ENCODE measurements at places on chromosomes 2 and 18. TPM values are rescaled to one million over a fixed set of nuclear protein-coding genes. Genes with fewer than 3 reads are reported as not detected.
A peak's percentile ranks its signal among the peaks of the same experiment; 100 is the strongest.

EHD3 gene
- total RNA-seq: 2.3 TPM

CFC1 gene
- 16.1 TPM for total RNA-seq

KLHL41 gene
- total RNA-seq: 1.3 TPM

PLEKHH2 gene
- 10.4 TPM for total RNA-seq

AKAIN1 gene
- not detected for total RNA-seq

CRYGD gene
- not detected for total RNA-seq

CRYGC gene
- not detected for total RNA-seq

DNA sequence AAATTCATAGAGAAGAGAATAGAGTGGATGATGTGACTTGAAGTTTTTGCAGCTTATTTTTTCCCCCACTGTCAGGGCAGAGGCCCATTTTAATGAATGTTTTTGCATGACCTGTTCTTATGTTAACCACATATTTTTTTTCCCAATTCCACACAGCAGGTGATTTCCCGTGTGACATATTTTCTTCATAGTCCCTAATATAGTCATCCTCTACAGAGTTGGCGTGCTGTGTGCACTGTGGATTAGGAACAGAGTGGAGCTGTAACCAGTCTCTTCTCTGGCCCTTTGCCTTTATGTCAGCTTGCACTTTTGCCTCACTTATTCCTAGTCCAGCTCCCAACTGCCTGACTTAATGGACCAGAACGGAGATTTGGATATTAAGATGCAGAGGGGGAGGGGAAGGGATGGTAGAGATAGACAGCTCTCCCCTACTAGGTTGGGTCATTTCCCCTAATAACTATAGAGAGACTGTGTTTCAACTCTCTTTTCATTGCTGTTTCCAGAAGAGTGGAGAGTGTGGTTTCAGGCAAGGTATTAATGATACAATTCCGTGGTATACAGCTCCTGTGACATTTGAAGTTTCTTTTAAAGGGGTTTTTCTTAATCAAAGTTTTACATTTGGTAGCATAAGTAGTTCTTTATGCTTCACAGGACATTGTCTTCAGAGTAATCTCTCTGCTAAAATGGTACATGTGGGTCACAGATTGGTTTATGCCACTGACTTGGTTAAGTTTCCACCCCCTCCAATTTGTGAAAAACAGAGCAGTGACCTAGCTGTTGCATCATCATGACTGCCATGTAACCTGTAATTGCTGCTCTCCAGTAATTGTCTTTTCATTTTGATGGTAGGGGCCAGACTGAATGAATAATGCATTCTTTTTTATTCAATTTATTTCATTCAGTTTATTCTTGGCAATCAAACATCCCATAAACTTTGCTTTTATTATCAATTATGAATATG, 161.3 kb downstream of the HAUS1 start:
- DNase-seq: no peak

GRCh38 chr18:79361766-79362522, 33.8 kb upstream of the NFATC1 start:
- DNase-seq: no peak

GRCh38 chr2:213017404-213017803, 134.0 kb downstream of the IKZF2 start:
- DNase-seq: no peak

GRCh38 chr2:56211048-56211447, 27.3 kb downstream of the CCDC85A start:
- DNase-seq: no peak

GRCh38 chr2:70508711-70509462, 44.7 kb downstream of the TGFA start:
- DNase-seq: no peak

- no peak for DNase-seq
Observed at GRCh38 chr2:64720535-64721319, 67.0 kb upstream of the SERTAD2 start.

DNA sequence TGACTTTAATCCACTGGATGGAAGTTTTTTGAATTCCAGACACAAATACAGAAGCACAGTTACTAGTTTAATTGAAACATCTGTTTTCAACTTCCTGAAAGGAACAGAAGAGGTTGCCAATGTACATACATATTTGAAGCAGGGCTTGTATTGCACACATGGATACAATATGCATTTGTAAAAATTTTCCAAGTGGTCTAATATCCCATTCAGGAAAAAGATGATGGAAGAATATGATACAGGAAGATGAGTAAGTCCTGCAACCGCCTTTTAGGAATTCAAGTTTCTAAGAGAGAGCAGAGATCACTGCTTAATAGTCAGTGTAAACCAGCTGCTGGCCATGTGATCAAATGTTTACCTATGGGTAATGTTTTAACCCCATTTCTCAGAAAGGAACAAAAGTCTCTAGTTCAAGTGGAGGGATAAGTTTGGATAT, 265.4 kb downstream of the TRIB2 start:
- no peak for DNase-seq

DNA sequence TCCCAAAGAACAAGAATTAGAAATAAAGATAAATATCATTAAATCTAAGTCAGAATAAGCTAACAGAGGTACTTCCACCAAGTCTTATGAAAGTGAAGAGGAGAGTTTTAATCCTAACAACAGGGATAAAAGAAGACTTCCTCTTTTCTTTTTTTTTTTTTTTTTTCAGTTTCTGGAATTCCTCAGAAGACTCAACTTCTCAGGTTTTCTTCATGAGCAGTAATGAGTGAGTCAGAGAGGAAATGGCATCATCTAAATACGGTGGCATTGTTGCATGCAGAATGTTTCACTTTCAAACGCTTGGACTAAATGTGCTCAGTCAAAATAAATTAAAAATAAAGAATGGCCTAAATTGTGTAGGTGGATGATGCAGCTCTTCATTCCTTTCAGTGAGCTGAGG, 45.6 kb upstream of the ARHGAP15 start:
- DNase-seq: no peak

GRCh38 chr2:81650048-81650971, 1345.8 kb upstream of the LRRTM1 start:
- no peak for DNase-seq

DNA sequence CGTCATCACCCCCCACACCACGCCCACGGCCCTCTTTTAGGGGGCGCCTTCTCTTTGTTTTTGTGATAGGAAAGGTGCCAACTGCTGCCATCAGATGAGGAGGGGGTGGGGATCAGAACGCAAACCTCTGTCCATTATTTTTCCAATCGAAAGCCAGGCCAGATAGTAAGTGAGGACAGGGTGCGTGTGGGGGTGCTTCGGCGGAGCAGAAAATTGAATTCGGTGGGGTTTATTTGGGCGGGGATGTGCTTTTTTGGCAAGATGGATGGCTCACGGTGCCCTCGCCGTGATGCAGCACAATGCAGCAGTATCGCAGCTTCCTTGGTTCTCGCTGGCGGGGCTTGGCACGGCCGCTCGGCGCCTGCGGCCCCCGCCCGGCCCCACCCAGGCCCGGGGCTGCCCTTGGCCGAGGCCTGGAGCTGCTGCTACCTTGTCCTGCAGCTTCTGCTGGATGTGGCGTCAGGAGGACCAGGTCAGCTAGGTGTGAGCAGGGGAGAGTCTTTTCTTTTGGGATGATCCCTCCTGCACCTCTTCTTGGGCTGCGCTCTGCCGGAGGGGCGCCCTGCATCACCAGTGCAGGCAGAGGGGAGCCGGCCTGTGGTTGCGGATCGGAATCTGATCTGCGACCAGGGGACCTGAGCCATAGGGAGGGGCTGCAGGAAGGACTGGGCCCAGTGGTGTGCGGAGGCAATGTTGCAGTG, 1.3 kb downstream of the SPTBN1 start:
- DNase-seq: no peak

DNA sequence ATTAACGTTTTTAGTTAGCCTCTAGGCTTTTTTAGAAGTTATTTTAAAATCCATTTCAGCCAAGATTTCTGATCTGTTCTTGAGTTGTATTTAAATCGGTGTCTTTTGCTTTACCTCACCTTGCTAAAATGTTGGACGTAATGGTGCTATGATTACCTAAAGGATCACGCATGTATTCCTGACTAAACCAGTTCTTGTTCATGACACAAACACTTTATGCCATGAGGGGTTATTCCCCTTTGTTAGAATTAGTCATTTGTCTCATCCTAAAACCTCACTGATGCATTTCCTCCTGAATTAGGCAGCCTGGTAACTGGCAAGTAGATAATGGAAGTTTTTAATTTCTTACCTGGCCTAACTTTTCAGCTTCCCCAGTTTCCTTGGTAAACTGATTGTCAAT, 185.4 kb upstream of the TANK start:
- DNase-seq: no peak

DNA sequence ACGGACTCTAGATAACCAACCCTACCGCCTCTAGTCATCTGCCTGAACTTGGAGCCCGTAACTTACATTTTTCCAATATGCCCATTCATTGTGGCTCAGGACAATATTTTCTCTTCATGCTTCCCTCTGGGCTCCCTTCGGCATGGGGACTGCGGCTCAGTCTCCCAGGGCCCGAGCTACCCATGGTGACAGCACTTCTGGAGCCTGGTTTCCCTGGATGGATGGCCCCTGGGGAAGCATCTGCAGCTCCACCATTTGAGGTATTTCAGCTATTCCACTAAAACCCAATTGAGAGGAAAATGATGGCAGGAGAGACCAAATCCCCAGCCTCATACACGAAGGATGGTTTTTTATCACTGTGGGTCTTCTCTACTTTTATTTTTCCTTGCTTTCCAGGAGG, 74.3 kb downstream of the KIF5C start:
- no peak for DNase-seq

DNA sequence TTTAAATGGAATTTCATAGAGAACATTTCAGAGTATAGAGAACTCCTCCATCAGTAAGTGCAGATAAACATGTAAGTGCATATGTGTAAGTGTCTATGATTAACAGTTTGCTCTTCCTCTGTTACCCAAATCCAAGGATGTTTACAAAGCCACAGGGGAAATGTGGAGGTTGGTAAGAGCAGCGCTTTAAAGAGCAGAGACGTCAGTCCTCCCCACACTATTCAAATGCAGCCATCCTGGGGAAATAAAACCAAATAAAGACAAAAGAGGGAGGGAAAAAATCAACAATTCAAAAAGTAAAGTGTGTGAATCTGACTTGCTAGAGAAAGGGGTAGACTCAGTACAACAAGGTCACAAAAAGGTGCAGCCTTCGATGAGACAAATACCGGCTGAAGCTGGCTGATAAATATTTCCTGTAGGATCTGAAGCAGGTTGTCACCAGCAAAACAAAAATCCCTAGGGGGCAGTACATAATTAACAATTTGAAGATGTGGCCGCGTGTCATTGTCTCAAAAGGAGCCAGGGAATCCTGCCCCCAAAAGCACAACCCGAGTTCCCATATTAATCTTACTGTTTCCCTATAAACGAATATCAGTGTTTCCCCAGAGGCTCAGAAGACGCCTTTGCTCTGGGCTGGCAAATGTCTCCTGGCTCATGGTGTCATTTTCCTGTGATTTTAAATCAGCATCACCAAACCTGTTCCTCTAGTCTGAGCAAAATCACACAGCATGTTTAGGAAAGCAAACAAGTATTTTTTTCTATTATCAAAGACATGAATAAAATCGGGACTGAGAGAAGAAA, 216.5 kb downstream of the CDCA7 start:
- DNase-seq: peak; percentile 13

DNA sequence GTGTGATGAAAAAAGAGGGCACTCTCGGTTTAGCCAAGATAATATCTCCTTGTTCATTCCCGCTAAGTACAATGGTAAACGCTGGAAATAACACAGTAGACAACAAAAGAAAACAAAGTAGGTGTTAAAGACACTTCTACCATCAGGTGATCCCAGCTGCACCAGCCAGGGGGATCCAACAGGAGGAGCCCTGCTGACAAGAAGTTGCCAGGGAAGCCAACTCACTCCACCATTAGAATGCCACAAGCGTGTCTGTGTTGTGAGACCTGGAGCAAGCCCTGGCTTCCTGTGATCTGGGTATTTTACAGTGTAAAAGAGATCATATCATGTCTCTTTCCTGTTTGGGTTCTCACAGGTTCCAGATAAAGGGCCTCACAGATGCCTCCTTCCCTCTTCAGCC, 117.0 kb downstream of the GRB14 start:
- peak; percentile 19 for DNase-seq

DNA sequence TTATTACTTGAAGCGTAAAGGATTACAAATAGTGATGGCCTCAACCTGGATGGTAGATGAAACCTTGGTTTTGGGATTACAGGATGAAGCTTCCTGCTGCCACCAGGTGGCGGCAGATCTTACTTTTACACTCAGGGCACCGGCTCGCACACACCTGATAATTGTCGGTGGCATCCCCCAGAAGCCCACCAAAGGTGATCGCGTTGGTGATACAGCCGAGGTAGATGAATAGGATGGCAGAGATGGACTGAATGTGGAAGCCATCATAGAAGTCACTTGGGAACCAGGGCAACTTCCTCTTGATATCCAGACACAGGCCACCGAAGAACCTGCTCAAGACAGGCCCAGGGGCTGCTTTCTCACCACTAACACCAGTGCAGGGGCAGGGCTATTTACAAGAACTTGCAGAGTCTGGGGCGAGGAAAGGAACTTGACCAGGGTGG, 51.8 kb downstream of the MTHFD2 start:
- peak; percentile 62 for DNase-seq

- DNase-seq: no peak
Observed at GRCh38 chr2:69693059-69693774, 48.7 kb upstream of the ANXA4 start.

DNA sequence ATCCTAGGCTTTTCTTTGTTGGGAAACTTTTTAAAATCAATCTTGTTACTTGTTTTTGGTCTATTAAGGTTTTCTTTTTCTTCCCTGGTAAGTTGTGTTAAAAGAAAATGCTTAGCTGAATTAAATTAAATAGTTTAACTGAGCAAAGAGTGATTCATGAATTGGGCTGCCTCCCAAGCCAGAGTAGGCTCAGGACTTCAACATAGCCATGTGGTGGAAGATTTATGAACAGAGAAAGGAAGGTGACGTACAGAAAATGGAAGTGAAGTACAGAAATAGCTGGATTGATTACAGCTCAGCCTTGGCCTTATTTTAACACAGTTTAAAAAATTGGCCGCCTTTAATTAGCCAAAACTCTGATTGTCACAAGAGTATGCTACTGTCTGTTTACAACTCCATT, 27.9 kb upstream of the GALNT5 start:
- DNase-seq: no peak

DNA sequence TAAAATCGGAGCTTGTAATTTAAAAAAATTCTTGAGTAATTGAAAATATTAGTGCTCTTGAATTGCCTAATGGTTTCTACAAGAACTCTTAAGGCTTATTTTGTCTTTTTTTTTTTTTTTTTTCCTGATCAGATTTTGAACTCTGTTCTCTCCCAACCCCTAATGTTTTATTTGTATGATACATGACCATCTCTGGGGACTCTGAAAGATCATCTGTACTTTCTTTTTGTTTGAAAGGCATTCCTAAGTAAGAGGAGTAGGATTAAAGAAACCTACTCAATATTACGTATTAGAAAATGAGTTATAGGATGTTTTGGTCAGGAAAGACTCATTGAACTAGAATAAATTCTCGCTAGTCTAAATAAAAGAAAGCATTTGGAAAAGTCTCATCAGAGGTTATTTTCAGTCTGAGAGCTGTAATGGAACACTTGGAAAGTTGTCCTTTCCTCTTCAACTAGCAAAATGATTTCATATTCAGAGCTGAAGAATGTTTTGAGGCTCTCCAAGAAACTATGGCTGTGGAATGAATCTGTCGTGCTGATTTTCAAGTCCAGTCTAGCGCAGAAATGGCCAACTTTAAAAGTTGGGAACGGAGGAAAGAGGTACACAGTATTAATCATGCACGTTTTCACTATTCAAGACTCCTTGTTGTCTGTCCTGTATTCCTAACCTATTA, 182.7 kb downstream of the PRPF40A start:
- no peak for DNase-seq

- no peak for DNase-seq
Observed at GRCh38 chr18:27583466-27583865, 398.4 kb upstream of the CHST9 start.

- no peak for DNase-seq
Observed at GRCh38 chr18:38116716-38117115, 551.1 kb upstream of the CELF4 start.

- DNase-seq: no peak
Observed at GRCh38 chr2:88866756-88867155, 175.3 kb downstream of the RPIA start.
